ENCODE measurements at places on chromosomes 1 and 21.
A peak's percentile ranks its signal among the peaks of the same experiment; 100 is the strongest.

DNA sequence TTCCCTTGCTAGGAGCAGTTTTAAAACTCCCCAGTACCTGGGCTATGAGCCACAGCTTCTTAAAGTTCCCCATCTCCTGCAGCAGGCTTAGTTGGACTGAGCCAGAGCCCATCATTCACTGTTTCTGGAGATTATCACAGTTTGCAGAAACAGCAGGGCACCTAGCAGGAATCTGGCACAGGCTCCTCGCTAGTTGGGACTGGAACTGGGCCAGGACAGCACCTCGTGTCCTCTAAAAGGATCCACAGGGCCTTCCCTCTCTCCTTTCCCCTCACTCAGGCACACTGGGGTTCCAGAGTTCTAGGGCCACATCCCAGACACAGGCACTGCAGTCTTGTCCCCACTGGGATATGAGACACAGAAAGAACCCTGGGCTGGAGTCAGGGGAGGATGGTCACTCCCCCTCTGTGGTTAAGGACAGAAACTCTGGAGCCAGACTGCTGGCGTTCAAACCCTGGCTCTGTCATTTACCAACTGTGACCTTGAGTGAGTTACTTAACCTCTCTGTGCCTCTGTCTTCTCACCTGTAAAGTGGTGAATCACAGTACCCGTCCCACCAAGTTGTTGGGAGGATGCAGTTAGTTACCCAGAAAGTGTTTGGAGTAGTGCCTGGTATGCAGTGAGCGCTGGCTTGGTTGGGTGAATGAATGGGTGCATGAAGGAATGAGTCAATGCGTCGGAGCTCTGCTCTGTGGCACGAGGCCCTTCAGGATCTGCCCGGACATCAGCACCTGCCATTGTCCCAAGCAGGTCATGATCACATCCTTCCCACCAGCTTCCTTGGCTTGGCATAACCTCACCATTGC lies 18.8 kb upstream of the ECE1 start:
- peak; percentile 29 for DNase-seq

DNA sequence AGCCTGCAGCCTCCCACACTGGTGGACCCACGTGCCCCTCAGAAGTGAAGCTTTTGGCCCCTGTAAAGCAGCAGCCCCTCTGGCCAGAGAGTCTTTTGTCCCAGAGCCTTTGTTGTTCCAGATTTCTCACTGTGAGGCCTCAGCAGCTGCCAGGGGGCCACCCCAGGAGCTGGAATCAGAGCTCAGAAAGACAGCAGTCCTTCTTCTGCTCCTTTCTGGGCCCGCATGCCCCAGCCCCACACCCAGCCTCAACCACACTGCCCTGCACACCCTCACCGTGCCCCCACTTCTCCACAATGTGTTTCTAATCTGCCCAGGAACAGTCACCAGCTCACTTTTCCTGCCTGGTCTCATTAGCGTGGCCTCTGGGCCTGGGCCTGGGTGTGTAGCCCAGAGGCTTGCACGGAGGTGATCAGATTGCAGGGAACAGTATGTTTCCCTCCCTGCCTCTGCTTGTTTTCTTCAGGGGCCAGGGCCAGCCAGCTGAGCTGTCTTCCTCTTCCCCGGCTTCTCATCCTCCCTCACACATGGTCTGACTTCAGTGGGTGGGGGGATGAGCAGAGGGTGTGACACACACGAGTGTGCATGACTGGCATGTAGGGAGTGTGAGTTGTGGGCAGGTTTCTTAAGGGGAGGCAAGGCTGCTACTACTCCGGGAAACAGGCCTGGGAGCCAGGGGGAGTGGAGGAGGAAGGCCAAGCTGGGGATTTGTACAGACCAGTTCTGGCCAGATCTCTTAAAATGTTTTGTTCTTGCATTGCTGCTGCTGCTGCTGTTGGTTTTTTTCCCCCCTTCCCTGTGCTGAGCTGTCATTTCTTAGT lies 82.5 kb upstream of the ZNF648 start:
- no peak for DNase-seq

- DNase-seq: peak; percentile 37
These were observed 694 bp downstream of the ZBTB7B start for GRCh38 chr1:155003227-155003765.

DNA sequence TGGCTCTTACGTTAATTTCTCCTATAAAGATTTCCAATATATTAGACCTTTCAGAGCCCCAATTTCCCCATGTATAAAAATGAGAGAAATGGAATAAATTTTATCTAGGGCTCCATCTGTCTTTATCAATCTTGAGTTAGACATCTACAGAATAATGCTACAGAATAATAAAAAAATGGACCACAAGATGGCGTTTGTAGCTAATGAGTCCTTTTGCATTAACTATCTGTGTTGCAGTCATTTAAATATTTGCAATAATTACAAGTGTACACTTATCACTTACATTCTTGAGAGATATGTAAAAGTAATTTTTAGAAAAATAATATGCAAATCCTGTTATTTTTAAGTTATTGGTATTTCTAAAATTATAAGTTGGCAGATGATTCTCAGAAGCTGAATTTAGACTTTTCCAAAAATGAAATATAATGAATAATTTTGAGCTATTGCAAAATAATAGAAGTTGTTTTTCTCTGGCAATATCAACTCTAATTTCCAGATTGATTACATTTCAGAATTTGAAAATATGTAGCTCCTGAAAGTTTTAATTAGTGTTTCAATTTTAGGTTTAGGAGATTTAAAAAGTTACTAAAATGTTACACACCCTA lies 87.7 kb downstream of the SNX7 start:
- peak; percentile 27 for DNase-seq

DNA sequence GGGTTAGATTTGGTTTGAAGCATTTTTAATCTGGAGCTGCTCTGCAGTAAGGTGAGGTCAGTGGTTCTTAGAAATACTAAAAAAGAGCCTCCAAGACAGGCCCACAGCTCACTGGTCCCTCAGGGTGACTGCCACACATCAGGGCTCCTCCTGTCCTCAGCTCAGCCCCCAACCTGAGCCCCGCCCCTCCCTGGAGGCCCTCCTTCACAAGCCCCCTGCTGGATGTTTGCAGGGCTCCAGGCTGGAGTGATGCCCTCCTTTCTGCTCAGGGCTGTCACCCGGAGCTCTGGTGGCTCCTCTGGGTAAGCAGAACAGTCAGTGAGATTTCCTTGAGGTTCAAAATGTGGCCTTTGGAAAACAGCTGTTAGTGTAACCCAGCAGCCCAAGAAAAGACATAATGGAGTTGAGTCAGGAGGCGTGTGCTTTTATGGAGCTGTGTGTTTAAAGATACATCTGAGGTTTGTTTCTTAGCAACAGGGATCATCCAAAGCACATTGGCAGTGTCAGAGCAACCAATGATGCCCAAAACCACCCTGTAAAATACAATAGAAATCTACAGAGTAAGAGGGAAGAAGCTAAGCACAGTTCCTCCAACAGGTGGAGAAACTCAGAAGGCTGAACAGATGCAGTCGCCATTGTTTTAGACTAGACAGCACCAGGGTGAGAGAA lies 21.4 kb downstream of the STUM start:
- DNase-seq: peak; percentile 22

GRCh38 chr1:241947354-241947753 lies 10.2 kb upstream of the BECN2 start:
- DNase-seq: no peak

- DNase-seq: peak; percentile 80
These were observed at the start of gene VANGL2 for GRCh38 chr1:160400223-160400645. TSS of gene VANGL2 (plus strand) at chr1:160400564. CDS start at chr1:160415838, 15,274 bp downstream.

DNA sequence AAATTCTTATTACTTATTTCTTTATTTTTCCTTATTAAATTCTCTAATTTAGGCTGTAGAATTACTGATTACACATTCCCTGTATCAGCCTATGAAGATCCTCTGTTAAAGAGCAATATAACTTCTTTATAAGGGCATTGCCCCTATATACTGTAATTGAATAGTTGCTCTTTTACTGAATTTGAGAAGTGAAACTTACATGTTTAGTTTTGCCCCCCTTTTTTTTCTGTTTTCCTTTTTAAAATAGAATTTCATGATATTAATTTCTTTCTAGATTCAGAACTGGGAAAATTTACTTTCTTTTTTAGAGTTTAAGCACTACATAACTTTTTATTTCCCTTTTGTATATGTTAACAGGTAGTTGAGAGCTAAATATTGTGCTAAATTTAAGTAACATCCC lies 29.5 kb upstream of the PGM1 start:
- DNase-seq: no peak

- no peak for DNase-seq
These were observed 15.3 kb downstream of the CASZ1 start for GRCh38 chr1:10781137-10781536.

DNA sequence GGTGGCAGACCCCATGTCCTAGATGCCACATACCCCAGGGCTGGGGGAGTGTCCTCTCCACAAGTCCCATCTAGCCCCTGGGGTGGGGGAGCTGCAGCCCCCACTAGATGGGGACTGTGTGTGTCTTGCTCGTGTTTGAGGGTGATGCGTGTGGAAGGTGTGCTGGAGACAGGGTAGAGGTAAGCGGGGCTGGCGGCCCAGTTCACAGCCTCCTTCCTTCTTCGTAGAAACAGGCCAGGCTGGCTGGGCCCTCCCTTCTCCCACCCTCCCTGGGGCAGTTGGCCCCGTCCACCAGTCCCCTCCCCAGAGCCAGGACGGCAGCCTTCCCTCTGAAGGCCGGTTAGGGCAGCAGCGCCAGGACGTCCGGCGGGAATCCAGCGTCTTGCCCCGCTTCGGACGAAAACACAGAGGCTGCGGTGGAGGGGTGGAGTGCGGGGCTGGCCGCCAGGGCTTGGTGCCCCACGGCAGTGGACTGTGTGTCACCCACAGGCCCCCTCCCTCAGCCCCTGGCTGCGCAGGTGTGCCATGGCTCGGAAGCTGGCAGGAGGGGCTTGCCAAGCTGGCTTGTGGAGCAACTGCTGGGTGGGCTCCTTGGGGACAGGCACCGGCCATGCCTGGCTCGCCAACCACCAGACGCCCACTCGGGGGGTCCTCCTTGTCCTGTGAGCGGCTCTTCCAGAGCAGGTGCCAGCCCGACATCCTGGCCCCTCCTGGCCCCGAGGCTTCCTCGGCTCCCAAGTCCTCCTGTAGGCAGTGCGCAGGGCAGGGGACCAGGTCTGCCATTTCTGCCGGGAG lies 3.6 kb downstream of the PRDM16 start:
- DNase-seq: no peak

- no peak for DNase-seq
These were observed 89.3 kb downstream of the ROR1 start for GRCh38 chr1:63863145-63863544.

DNA sequence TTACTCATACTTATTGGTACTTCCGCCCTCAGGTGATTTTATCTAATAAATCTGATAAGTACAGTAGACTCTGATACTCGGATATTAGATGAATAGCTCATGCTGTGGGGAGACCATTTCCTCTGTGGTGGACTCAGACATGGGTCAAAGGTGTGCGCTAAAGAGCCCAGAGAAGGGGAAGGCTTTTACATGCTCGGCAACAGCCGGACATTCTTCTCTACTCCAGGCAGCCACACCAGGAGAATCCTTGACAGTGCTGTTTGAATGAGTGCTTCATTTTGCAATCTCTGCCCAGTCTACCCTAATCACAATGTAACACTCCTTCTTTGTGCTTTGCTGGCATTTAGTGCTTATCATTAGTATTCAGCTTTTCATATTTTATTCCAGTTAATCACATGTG lies 322.2 kb upstream of the USP25 start:
- DNase-seq: no peak

- DNase-seq: peak; percentile 18
These were observed 560 bp downstream of the PLEKHM2 start for GRCh38 chr1:15684468-15685291.

DNA sequence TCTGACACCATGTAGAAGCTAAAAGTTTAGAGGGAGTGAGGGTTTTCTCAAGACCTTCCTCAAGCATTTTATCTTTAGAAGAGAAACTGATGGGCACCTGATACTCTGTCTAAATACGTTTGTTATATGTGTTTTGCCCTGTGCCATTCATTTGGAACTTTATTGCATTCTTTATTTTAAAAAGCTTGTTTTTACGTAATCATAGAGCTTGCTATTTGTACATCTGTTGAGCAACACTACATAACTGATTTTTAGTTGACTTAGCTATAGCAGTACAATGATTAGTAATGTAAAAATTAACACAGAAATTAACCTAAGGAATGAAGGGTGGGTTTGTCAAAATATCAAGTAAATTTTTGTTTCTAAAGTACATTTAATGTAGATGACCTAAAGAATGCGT lies 88.5 kb downstream of the RUNX3 start:
- DNase-seq: no peak

GRCh38 chr21:17454315-17455027 lies 58.4 kb upstream of the CXADR start:
- peak; percentile 73 for DNase-seq

DNA sequence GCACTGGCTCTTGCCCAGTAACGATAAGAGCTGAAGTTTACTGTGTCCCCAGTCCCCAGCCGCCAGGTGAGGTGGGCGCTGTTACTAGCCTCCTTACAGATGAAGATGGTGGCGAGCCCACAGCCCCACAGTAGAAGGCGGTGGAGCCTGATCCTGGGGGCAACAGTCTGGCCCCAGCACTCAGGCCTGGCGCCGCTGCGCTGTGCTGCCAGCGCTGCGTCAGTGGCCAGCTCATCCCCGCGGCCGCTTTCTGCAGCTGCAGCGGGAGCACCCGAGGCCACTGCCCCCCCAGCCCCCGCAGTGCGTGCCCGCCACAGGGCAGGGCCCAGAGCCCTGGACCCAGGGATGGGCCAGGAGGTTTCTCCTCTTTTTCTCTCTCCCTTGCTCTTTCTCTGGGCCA lies 13.3 kb downstream of the H6PD start:
- no peak for DNase-seq

GRCh38 chr1:231216498-231216897 lies 24.5 kb upstream of the GNPAT start:
- no peak for DNase-seq

GRCh38 chr1:43531107-43531905 lies 623 bp downstream of the PTPRF start:
- peak; percentile 52 for DNase-seq
